RWPE1 (cell line): ENCODE measurements at places on chromosomes 3 and 15.

DNA sequence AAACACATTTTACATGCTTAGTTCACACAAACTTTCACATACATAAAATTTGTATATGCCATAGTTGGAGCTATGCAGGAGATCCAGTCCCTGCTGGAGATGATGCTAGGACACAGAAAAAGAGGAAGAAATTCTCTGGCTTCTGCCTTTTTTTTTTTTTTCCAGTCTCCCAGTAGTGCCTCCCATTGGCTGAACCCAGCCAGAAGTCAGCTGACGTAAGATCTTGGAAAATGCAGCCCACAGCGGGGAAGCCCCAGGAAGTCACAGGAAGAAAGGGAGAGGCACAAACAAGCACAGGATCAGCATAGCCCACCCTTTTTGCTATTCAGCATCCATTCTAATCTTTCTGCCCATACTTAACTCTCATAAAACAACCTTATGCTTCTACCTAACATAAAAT lies 38.5 kb downstream of the SCN11A start:
- DNase-seq, result no peak

GRCh38 chr15:23854912-23855659 lies 168.0 kb upstream of the NDN start:
- DNase-seq, result no peak

DNA sequence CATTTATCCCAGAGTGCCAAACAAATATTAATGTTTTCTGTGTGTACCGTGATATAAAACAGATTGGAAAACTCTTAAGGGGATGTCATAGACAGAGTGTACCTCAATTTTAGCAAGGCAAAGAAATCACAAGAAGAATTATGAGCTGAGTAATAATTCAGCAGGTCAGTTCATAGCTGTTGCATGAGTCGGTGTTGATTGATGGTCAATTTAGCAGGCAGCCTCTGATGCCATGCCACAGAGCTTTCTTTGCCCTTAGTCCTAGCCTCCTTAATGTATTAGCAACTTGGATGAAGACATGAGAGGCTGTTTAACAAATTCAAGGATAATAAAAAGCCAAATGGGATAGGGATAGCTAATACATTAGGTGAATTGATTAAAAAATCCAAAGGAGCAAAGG lies 6.8 kb downstream of the SLC35A5 start:
- peak; percentile 31 for DNase-seq

GRCh38 chr15:37124331-37124730 lies 24.0 kb upstream of the MEIS2 start:
- no peak for DNase-seq
